ENCODE measurements at places on chromosomes 4 and X. TPM values are rescaled to one million over a fixed set of nuclear protein-coding genes. Genes with fewer than 3 reads are reported as not detected.

CYSLTR1 gene
- not detected for polyA plus RNA-seq

PPARGC1A gene
- polyA plus RNA-seq, result 0.07 TPM

- no peak for DNase-seq
Measured at GRCh38 chr4:25834411-25835107, 28.2 kb downstream of the SEL1L3 start.

DNA sequence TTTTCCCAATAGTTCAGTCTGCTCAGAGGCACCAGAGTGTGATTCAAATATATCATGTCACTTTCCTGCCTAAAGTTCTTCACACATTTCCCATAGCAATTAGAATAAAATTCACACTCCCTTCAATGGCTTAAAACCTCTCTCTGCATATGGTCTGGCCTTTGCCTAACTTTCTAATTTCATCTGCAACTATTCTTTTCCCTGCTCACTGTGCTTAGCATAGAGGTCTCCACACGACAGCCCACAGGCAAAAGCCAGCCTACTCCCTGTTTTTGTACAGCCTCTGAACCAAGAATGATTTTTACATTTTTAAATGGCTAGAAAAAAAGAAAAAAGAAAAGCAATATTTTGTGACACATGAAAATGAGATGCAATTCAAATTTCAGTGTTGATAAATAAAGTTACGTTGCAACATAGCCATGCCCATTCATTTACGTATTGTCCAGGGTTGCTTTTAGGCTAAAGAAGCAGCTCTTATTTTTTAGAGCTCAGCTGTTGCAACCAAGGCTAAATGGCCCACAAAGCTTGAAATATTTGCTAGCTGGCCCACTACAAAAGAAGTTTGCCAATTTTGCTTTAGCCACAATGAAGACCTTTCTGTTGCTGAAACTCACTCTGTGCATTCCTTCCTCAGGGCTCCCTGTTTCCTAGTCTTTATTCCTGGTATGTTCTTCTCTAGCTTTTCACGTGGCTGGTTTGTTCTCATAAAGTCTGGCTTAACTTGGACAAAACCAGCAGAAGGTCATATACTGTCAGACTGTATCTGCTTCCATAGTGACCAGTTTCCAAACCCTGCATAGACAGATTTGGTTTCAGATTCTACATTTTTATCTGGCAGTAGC, 26.6 kb upstream of the IRF2 start:
- DNase-seq, result no peak

GRCh38 chrX:14872851-14873675, at the start of the genes FANCB and MOSPD2:
Gene FANCB, minus strand, starts transcription at chrX:14873069. Its CDS starts 7,559 bp downstream, at chrX:14865510.
Gene MOSPD2, plus strand, starts transcription at chrX:14873421. Its CDS starts 108 bp downstream, at chrX:14873529.
- peak; percentile 95 for DNase-seq

DNA sequence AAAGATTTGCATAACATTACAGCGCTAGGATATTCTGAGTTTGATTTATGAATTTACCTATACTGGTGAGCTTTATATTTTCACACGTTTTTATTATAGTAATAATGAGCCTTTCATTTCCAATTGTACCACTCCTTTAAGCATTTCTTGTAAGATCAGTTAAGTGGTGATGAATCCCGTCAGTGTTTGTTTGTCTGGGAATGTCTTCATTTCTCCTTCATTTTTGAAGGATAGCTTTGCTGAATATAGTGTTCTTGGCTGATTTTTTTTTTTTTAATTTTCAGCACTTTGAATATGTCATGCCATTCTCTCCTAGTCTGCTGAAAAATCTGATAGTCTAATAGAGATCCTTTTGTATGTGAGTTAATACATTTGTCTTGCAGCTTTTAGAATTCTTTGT, 70.1 kb downstream of the IL15 start:
- DNase-seq, result no peak

- no peak for DNase-seq
Measured at GRCh38 chr4:73103799-73104503, 34.4 kb upstream of the COX18 start.

GRCh38 chr4:77950203-77950602, 87.6 kb downstream of the MRPL1 start:
- DNase-seq, result no peak

DNA sequence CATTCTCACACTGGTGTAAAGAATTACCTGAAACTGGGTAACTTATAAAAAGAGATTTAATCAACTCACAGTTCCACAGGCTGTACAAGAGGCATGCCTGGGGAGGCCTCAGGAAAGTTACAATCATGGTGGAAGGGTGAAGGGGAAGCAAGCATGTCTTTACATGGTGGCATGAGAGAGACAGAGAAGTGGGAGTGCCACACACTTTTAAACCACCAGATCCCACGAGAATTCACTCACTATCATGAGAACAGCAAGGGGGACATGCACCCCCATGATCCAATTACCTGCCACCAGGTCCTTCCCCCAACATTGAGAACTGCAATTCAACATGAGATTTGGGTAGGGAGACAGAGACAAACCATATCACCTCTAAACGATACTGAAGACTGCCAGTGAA, 23.0 kb downstream of the EPGN start:
- no peak for DNase-seq

- peak; percentile 48 for DNase-seq
Measured at GRCh38 chrX:24153178-24153795, 3.8 kb downstream of the ZFX start.

- no peak for DNase-seq
Measured at GRCh38 chrX:10741003-10741402, 120.6 kb upstream of the MID1 start.

DNA sequence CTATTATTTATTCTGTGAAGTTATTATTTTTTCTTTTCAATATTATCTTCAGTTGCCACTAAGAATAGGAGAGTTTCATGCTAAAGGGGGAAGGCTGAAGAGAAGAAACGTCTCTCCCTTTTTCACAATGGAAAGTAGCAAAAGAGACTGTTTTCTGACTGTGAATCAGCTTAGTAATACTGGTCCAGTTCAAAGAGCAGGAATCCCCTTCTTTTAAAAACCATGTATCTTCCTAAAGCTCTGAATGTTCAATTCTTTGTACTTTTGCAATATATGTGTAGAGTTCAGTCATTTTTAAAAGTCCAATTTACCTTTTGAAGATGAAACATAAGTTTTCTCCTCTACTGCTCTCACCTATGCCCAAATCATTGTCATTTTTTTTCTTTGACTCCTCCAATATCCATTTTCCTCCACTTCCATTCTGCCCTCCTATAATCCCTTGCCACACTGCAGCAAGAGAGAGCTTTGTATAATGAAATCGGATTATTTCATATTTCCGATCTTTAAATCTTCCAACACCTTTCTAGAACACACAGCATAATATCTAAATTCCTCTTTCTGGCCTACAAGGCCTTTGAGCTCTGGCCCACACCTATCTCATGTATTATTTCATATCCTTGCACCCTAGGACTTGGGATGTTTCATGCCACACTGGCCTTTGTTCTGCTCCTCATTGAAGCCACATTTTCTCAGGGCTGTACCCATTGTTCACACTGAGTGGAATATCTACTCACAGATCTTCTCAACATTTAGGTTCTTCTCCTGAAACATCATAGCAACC, 195.3 kb downstream of the CAMK2D start:
- DNase-seq, result no peak

GRCh38 chrX:109533631-109534030, 3.0 kb upstream of the NXT2 start:
- DNase-seq, result no peak

- no peak for DNase-seq
Measured at GRCh38 chr4:20490734-20491133, 209.5 kb upstream of the PACRGL start.

- DNase-seq, result no peak
Measured at GRCh38 chr4:8904041-8904501, 32.4 kb upstream of the HMX1 start.

- no peak for DNase-seq
Measured at GRCh38 chr4:79645942-79646341, 237.9 kb upstream of the GK2 start.

- no peak for DNase-seq
Measured at GRCh38 chr4:14269824-14270223, 642.3 kb upstream of the BOD1L1 start.
